Cerebellar nuclear complex (tissue), 1 donor: ENCODE measurements at places on chromosomes 16 and 17.

DNA sequence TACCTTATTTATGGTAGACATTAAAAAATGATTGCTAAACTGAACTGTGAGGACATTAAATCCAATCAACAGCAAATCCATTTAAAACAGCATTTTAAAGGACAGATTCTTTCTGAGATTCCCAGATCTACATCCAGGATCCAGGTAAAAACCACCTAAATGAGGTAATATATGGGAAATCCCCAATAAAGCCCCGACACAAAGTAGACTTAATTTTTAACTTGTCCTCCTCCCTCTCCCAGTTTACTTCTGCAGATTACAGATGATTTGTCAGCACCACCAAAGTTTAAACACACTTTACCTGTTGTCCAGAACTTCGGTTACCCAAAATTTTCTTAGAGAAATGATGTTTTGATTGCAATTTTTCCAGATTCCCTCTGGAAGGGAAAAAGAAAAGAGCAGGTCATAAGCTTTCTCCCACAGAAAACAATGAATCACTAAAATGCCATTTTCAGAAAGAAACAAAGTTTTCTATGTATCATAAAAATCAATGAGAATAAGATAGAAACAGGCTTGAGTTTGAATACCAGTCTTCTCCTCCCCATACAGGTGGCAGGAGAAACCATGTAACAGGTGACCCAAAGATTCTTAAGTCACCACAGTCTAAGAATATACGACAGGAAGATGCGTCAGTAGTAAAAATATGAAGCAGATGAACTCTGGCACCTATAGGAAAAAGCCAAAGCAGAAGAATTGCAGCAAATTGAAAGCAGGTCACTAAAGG lies 22.8 kb downstream of the GJC1 start:
- DNase-seq: no peak

- no peak for DNase-seq
Measured at GRCh38 chr16:89359264-89360147, 130.9 kb downstream of the ANKRD11 start.

- DNase-seq: no peak
Measured at GRCh38 chr16:85312642-85313525, 200.6 kb upstream of the CIBAR2 start.

DNA sequence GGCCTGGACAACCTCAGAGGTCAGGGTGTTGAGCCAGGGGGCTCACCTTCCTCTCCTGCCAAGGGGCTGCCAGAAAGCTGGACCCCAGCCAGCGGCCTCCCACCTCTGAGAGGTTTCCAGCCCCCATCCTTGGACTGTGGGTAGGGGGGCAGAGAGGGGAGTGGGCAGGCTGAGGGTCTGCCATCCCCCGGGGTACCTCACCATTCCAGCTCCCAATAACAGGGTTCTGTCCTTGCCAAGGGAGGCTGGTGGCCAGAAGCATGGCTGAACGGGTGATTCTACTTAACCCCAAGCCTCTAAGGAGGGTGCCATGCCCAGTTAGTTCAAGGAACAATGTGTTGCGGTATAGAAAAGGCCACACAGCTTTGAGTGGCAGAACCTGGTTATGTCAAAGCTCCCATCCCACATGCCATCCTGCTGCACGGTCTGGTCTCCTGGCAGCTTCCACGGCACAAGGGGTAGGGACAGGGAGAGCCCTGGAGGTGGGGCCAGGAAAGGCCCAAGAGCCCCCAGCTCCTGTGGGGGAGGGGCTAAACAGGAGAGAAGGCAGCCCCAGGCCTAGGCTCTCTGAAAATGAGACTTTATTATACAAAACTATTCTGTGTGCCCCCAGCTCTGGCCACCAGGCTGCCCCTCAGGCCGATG lies 19.8 kb downstream of the B9D1 start:
- DNase-seq: no peak

DNA sequence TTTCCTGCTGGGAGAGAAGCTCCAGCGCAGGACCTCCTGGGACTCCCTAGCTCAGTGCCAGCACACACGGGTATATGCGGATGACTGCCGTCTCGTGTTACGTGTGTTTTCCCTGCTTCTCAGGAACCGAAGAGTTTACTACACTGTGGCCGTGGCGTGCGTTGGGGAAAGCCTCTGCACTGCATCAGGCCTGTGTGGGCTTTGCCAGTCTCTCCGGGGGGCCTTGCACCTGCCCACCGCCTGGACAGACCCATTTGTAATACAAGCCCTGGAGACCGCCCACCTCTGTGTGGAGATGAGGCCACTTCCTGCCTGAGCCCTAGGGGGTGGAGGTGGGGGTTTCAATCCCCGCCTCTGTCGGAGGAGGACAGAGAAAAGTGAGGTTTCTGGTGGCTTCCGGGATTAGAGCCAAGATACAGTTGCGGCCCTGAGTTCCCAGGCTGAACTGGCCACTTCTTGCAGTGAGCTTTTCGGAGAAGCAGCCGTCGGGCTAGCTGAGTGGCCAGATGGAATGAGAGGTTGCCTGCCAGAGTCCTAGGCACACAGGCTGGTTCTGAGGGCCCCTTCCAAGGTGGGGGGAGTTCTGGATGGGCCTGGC lies 43.4 kb upstream of the GSE1 start:
- no peak for DNase-seq

GRCh38 chr17:47999582-47999981 lies 28.7 kb downstream of the CDK5RAP3 start:
- no peak for DNase-seq

DNA sequence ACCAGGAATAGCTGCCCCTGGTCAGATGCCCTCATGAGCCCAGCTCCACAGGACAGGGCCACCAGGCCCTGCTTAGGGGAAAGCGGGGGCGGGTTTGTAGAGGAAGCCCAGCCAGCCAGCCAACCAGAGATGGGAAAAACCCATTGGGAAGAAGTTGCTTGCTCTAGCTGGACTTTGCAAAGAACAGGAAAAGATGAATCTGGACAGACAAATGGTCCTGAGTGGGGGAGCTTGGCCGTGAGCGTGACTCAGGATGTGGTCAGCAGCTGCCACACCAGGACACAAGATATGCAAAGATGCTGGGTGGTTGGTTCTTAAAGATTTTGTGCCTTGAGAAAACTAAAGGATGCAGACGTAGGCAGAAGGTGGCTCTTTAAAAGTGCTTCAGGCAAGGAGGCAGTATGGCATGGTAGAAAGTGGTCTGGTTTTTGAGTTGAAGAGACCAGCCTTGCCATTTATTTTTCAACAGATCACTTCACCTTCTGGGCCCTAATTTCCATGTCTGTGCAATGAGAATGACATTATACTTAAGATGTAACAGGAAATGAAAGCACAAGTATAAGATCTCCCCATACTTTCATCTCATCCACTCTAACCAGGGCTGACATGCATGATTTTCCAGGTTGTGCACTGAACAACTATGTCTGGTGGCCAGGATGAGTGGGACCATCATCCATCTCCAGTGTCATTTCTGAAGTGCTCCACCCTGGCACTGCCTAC lies 27.8 kb upstream of the HEATR6 start:
- no peak for DNase-seq

GRCh38 chr17:35540589-35541404 lies 3.3 kb upstream of the SLFN12L start:
- DNase-seq: no peak

- DNase-seq: no peak
Measured at GRCh38 chr16:86078121-86078600, 179.2 kb downstream of the IRF8 start.

GRCh38 chr16:54946909-54947308 lies 16.2 kb downstream of the IRX5 start:
- DNase-seq: no peak

- no peak for DNase-seq
Measured at GRCh38 chr16:75023009-75023408, 24.2 kb downstream of the ZNRF1 start.

- DNase-seq: no peak
Measured at GRCh38 chr16:17171250-17172143, 299.3 kb downstream of the XYLT1 start.

GRCh38 chr17:81020443-81020766 lies 14.5 kb upstream of the BAIAP2 start:
- no peak for DNase-seq

GRCh38 chr17:42682722-42683403 lies 532 bp downstream of the CNTNAP1 start:
- no peak for DNase-seq

- DNase-seq: no peak
Measured at GRCh38 chr17:9971991-9972390, 66.9 kb upstream of the RCVRN start.

DNA sequence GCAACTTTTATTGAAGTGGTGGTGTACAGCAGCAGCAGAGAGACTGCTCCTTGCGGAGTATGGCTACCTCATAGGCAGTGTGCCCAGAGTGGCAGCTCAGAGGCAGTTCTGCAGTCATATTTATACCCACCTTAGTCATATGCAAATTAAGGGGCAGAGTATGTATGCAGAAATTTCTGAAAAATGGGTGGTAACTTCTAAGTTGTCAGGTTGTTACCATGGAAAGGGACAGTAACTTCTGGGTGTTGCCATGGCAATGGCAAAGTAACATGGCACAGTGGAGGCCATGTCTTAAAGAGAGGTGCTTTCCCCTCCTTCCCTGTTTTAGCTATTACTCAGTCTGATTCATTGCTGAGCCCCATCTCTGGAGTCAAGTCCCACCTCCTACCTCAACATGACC lies 53.4 kb downstream of the MEOX1 start:
- no peak for DNase-seq

DNA sequence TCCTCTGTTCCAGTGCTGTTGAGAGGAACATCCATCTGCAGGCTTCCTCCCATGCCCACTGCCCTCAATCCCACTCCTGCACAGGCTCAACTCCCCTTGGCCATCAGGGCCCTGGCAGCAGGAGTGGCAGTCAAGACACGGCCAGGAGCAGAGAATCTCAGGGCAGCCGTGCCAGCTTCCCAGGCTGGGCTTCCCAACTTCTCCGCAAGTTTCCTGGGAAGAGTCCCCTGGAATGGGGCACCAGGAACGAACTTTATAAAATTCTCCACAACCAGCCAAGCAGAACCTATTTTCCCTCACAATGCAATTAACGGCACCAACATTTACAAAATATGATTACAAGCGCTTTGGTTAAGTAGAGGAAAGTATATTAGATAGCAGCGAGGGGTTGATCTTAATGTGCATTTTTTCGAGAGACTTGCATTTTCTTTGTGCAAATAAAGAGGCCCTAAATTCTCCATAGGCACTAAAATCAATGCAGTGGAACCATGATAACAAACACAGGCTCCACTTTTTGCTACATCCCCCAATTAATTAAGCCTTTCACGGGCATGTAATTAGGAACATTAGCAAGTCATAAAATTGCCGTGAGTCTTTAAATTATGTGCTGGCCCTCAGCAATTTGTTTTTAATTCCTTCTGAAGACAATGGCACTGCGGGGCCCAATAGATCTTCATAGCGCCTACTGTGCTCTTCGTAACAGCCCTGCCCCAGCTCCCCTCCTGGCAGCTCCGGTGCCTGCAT lies 99.9 kb upstream of the LHX1 start:
- no peak for DNase-seq

GRCh38 chr16:8866118-8866883 lies 2.5 kb downstream of the CARHSP1 start:
- DNase-seq: no peak

DNA sequence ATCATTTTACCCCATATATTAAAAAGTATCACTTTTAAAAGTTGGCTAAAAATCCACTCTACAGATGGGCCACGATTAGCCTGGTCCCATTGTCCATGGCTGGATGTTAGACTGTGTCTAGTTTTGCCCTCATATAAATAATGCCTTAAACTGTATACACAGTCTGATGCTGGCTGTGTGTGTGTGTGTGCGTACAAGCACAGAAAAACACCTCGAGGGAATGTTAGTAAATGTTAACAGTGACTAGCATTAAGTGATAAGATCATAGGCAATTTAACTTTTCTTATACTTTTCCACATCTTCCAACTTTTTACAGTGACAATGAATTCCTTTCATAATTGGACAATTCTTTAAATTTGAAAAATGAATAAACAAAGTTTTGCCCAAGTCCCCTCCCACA lies 8.2 kb downstream of the NOS2 start:
- DNase-seq: no peak

- no peak for DNase-seq
Measured at GRCh38 chr17:77570565-77570898, 388.0 kb upstream of the TNRC6C start.

GRCh38 chr16:23564575-23565363 lies 7.2 kb downstream of the UBFD1 start:
- DNase-seq: no peak

GRCh38 chr17:37736428-37736827 lies 8.4 kb downstream of the HNF1B start:
- no peak for DNase-seq

DNA sequence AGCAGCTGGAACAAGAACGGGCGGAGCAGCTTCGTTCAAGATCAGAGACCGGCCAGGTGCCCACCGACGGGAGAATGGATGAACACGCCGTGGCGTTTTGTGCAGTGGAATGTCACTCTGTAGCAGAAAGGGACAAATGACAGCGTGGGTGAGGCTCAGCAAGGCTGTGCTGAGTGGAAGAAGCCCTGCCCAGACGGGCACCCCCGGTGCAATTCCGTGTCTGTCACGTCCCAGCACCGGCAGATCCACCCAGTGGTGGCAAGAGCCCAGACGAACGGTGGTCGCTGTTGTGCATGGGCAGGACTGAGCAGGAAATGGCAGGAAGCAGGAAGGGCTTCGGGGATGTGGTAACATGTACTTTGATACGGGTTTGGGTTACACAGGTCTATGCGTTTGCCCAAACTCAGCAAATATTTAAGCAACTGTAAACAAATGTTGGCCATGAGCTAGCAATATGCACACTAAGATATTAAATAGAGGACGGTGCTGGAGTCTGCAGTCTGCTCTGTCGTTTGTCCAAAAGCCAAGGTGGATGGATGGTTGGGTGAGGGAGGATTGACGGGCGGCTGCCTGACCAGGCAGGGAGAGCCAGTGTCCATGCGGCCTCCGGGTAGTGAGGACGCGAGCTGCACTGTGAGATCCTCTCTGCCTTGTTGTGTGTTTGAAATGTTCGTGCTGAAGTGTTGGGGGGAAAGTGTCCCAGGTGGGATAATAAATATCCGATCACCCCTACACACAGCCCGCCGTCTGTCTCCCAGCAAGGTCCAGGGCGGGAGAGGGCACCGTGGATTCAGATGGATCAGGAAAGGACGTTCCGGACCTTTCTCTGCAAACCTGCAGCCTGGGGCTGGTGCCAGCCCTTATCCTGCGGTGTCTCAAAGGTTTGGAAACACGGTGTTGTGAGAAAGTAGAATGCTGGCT lies 48.4 kb downstream of the COX4I1 start:
- DNase-seq: no peak

- no peak for DNase-seq
Measured at GRCh38 chr17:59666235-59666634, 41.0 kb downstream of the PTRH2 start.
